ENCODE measurements at places on chromosomes 5 and 9.

DNA sequence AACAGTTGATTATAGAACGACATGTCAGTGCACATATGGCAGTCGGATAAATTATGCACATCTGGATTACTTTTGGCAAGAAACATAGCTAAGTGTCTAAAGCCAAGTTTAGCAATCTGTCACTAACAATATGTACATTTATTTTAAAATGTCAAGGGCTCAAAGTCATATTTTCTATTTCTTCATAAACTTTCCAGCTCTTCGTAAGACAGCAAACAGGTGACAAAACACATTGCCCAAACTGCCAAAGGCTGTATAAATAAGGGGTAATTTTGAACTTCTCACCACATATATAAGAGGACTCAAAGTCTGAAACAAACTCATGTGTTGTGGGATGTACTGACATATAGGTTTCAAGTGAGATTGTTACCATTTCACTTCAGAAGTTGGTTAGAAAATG is 237.2 kb downstream of the ARL15 start:
- no peak for DNase-seq

DNA sequence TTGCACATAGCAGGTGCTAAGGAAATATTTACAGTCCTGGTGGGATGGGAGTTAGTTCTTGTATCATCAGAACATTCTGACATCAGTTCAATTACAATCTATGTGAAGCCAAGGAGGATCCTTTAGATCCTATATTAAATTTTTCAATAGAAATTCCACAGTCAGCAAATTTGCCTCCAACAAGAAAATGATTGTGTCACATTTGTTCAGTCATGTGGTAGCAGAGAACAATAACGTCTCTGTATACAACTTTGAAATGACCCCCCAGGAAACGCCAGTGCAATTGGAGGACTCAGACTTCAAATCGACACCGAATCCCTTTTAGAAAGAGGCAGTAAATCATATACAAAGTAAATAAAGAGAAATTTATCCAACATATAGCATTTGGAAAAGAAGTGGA is 392.1 kb downstream of the DTWD2 start:
- DNase-seq = no peak

GRCh38 chr5:55051357-55051756 is 27.3 kb downstream of the GZMK start:
- no peak for DNase-seq

GRCh38 chr9:129206905-129207304 is 28.8 kb upstream of the IER5L start:
- no peak for DNase-seq

GRCh38 chr5:474840-475661 is 32.1 kb downstream of the EXOC3 start:
- DNase-seq = no peak

DNA sequence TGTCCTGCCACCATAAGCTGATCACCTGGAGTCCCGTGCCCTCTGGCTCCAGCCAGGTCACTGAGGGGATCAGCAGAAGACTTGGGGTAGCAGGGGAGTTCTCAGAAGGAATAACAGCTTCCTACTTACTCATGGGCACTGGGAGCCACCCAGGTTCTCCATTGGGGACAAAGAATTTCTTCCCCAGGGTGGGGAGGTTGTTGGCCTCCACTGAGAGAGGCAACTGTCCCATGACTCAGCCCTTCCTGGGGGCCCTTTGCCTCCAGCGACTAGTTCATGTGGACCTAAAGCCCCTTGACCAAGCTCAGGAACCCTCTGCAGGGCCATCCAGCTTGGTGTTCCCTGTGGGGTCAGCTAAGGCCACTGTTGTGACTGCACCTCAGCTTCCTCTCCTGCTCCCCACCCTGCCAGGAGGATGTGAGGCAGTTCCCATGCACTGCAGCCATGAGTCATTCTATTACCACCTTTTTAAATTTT is 175.0 kb downstream of the AUH start:
- DNase-seq = no peak

Data from mesothelial cell of epicardium (in vitro differentiated cells).